ENCODE measurements at places on chromosomes 16 and 17. TPM values are rescaled to one million over a fixed set of nuclear protein-coding genes. Genes with fewer than 3 reads are reported as not detected.

Gene KREMEN2
- 16.1 TPM for total RNA-seq

Gene SEZ6L2
- 55.8 TPM for total RNA-seq

Gene OTOA
- total RNA-seq: 0.17 TPM

Gene ZNF385C
- 4.6 TPM for total RNA-seq

Gene RND2
- 20.8 TPM for total RNA-seq

Gene ITGA3
- 28.3 TPM for total RNA-seq
